Vagina (tissue), 2 donors: ENCODE measurements at places on chromosomes 16 and 17. TPM values are rescaled to one million over a fixed set of nuclear protein-coding genes. Genes with fewer than 3 reads are reported as not detected.

SPATA22 gene
- not detected for total RNA-seq

CETP gene
- not detected for total RNA-seq

CLEC3A gene
- total RNA-seq = not detected

DHRS7C gene
- total RNA-seq = not detected

PPP1R27 gene
- not detected for total RNA-seq

GUCY2D gene
- total RNA-seq = not detected

HSD17B1 gene
- 2.0 TPM for total RNA-seq

PRSS36 gene
- total RNA-seq = 1.2 TPM

GSDMA gene
- total RNA-seq = 0.74 TPM

GAST gene
- not detected for total RNA-seq

GRCh38 chr17:71681427-71682173 lies 439.2 kb upstream of the SOX9 start:
- DNase-seq = no peak

GRCh38 chr17:73170324-73170723 lies 5.5 kb downstream of the SSTR2 start:
- no peak for DNase-seq

- DNase-seq = no peak
These were observed 26.8 kb upstream of the CAPN15 start for GRCh38 chr16:500709-501108.

- no peak for DNase-seq
These were observed 4.8 kb upstream of the VAC14 start for GRCh38 chr16:70805787-70806186.

DNA sequence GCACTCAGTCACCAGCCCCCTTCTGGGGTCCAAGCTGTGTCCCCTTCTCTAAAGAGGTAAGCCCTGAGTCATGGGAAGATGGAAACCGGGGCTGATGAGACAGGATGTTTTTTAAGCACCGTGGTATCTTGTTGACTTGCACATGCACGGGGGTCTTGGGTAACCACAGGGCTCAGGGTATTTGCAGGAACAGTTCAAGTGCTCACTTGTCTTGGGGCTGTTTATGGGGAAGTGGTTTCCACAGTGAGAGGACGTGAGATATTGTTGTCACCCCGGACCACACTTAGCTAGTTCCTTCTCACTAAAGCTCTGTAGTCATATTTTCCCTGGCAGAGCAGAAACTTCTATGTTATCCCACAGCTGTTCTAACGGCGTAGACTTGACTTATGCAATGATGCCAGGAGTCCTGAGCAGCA lies 7.7 kb downstream of the CCL3L1 start:
- peak; percentile 79 for DNase-seq

DNA sequence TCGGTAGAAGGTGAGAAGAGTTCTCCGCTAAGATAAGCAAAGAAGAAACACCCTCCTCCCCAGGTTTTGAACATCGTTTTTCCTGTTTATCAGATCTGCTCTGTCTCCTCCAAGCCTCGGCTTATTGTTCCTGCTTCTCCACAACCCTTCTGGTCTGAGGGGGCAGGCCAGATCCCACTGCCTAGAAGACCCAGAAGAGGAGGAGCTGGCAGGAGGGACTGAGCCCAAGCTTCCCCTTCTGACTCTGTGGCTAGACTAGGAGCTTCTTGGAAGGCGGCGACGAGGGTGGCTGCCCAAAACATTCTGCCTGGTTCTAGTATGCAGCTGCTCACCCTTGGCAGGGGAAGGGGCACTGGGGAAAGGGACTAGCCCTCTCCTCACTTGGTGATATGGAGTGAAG lies 5.2 kb upstream of the HOXB5 start:
- DNase-seq = no peak

GRCh38 chr16:9027070-9027799 lies 63.5 kb upstream of the USP7 start:
- no peak for DNase-seq

DNA sequence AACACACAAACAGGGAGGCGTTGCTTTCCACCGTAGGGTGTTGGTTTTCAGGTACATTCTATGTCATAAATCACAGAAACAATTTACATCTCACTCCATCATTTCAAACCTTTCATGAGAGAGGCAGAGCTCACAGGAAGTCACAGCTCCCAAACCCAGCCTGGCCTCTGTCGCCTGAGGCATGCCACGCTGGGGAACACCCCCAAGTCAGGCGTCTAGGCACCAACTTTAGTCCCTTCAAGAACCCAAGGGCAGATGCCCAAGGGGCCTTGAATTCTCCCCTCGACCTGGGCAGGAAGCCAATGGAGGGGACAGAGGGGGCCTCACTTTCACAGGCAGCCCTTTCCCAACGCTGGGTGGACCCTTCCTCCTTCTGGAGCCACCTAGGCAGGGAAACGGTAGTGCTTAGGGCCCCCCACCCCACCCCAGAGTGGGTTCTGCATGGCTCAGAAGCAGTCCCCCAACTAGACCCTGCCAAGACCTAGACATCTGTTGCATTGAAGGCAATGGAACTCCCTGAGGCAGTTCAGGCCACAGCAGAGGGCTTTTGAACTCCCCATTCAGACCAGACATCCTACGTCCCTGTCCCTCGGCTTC lies 10.6 kb downstream of the TBX4 start:
- no peak for DNase-seq

- no peak for DNase-seq
These were observed 14.9 kb downstream of the GLG1 start for GRCh38 chr16:74591876-74592650.

- DNase-seq = no peak
These were observed 10.0 kb downstream of the GGA2 start for GRCh38 chr16:23500212-23500861.

- DNase-seq = no peak
These were observed 356.2 kb downstream of the SEC14L1 start for GRCh38 chr17:77496831-77497577.

GRCh38 chr17:77404812-77405581 lies 264.2 kb downstream of the SEC14L1 start:
- no peak for DNase-seq

GRCh38 chr16:68332411-68333121 lies 21.7 kb downstream of the PRMT7 start:
- DNase-seq = no peak

DNA sequence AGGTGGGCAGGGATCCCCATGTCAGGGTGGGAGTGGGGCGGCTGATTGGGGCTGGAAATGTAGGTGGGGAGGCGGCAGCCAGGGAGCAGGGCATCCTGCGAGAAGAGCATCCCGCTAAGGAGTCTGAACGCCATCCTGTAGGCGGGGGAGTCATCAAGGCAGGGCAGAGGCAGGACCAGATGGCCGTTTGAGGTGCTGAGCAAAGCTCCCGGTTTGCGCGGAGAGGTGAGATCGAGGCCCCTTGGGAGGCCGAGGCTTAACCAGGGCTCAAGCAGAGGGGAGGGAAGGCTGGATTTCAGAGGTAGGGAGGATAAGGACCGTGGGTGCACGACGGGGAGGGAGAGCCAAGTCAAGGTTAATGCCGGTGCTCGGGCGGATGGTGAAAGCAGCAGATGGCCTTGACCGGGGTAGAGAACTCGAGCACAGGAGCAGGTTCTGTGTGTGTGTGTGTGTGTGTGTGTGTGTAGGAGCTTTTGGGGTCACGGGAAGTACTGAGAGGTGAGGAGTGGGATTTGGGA lies 472 bp upstream of the NME2 start:
- DNase-seq = no peak

- peak; percentile 86 for DNase-seq
These were observed 72.7 kb downstream of the N4BP1 start for GRCh38 chr16:48537275-48537674.

GRCh38 chr17:5707482-5707881 lies 123.2 kb upstream of the NLRP1 start:
- DNase-seq = peak; percentile 61

DNA sequence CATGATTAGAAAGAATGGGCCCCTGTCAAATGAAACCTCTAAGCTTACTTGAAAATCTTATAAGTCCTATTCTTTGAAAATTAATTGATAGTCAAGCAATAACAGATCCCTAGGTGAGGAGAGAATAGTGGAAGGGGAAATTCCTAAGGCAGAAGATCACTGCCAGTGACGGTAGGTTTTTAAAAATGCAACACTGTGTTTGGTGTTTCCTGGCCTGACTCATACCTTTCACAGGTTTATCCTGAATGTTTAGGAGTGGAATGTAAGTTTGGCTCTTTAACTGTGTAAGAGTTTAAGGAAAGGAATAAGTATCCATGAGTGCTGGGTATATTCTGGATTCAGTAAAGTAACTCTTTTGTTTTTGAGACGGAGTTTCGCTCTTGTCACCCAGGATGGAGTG lies 23.8 kb downstream of the HAPSTR1 start:
- no peak for DNase-seq

DNA sequence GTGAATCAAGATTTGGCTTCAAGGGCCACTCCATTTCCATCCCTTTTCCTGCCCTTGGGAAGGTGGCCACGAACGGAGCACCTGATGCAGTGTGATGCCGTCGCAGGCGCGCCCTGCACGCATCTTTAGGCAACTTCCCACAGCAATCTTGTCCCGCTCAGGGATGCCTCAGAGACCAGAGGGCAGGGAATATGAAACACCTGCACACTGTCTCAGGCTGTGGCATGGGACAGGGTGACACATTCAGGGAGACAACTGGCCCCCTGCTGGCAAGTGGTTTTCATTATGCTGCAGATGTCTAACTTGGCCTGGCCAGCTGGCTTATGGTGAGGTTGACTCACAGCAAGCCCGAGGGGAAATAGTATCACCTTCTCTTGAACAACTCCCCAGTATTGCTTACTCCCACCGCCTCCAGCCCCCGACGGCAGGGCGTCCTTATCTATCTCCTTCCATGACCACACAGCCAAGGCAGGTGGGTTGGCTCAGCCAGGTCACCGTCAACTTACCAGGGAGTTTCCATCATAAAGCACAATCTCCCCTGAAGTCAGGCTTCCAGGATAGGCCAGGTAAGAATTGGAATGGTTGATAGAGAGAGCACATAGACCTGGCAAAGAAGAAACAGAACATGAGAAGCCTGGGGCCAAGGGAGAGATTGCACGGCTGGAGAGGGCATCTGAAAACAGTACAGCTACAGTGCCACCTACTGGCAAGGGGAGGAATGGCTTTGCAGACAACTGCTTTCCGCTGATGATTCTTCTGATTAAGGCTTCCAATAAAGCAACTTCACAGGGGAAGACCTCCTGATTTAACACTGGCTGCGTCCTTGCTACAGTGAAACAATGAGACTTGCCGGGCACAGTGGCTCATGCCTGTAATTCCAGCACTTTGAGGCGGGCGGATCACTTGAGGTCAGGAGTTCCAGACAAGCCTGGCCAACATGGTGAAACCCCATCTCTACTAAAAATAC lies 21.1 kb downstream of the WIPI1 start:
- DNase-seq = no peak

GRCh38 chr17:512926-513325 lies 160.3 kb upstream of the RPH3AL start:
- no peak for DNase-seq
